Muscle of leg (tissue), 16 donors: ENCODE measurements at places on chromosomes 6 and 20.

DNA sequence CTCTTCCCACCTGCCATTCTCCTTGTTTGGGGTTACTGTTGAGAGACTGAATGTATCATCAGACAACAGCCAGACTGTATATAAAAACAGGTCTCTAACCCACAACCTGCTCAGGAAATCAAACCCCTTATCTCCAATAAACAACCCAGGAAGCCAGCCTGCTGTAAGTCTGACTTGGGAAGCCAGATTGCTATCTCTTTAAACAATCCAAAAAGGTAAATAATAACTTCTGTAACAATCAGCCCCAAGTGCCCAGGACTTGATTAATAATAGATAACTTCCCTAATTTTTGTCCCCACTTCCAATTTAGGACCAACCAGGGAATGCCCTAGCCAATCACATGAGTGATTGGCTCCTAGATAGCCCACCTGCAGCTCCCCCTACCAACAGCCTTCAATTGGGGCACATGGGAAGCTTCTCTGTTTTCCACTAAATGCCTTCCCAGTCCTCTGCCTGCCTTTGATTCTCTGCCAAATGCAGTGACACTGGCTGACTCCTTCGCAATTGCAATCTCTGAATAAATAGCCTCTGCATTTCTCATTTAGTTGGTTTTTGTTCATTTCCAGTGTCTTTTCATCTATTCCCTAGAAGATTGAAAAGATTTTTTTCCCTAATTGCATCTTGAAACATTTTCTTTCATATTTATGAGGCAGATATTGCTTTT lies 117.1 kb upstream of the TAB2 start:
- no peak overlapping the region for H3K4me3 ChIP-seq
- H3K4me1 ChIP-seq: no peaks in the 10 kb centered on the region
- DNase-seq: no peak
- H3K27ac ChIP-seq: no peak overlapping the region

GRCh38 chr6:166931426-166931970 lies 24.9 kb downstream of the RNASET2 start:
- H3K27me3 ChIP-seq: no peaks in the 10 kb centered on the region
- H3K4me3 ChIP-seq: no peak overlapping the region
- H3K27ac ChIP-seq: no peak overlapping the region
- DNase-seq: no peak
- no peaks in the 10 kb centered on the region for H3K36me3 ChIP-seq

DNA sequence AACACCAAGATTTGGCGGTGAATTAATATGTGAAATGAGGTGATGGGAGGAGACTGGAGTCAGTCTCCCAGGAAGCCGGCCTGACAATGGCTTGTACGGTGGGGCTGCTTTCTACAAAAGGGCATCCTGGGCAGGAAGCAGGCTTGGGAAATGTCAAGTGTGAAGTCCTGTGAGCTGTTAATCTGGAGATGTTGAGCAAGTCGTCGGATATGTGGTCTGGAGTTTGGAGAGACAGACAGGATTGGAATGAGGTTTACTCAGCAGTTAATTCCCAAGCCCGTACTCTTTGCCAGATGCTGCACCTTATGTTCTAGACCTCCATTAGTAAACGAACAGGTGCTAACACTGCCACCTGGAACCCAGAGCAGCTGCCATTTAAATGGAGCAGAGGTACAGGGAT lies 107.7 kb upstream of the FOXC1 start:
- H3K27me3 ChIP-seq: peaks cover 2% of the 10 kb centered on the region
- peaks cover 12% of the 10 kb centered on the region for H3K4me1 ChIP-seq

DNA sequence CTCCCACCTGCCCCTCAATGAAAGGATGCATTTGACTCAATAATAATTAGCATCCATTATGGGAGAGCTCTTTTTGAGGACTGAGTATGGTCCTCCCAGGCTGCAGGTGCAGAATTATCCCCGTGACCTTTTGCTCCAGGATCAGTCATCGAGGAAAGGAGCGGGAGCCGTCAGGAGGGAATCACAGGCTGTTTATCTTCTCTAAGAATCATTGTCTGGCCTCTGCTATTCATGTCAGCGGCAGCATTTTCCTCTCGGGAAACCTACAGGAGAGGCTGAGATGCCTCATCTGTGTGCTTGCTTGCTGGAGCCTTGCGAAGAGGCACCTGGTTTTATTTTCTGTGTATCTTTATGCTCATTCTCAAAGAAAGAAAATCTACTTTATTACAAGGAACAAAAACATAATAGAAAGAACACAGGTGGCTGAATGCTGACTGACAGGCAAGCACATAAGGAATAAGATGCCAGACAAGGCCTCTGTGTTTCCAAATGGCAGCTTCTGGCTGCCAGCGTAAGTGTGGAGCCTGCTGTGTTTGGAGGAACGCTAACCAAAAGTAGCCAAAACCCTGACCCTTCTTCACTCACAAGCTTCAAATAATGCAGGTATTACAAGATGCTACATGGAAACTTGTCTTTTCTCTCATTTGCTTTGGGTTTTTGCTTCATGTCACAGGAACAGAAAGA lies 539.1 kb upstream of the MARCKS start:
- no peaks in the 10 kb centered on the region for H3K36me3 ChIP-seq
- H3K4me1 ChIP-seq: peaks cover 12% of the 10 kb centered on the region
- no peak overlapping the region for H3K4me3 ChIP-seq
- no peaks in the 10 kb centered on the region for H3K27me3 ChIP-seq
- no peak overlapping the region for H3K27ac ChIP-seq
- DNase-seq: peak; percentile 25

GRCh38 chr6:2863901-2864300 lies 22.2 kb upstream of the SERPINB1 start:
- no peak overlapping the region for H3K4me3 ChIP-seq
- H3K36me3 ChIP-seq: no peaks in the 10 kb centered on the region
- H3K27me3 ChIP-seq: no peaks in the 10 kb centered on the region
- DNase-seq: no peak
- H3K27ac ChIP-seq: no peak overlapping the region

GRCh38 chr6:34056305-34057108 lies 89.4 kb downstream of the GRM4 start:
- peaks cover 13% of the 10 kb centered on the region for H3K4me1 ChIP-seq
- H3K4me3 ChIP-seq: no peak overlapping the region
- H3K27ac ChIP-seq: peak overlapping the region; percentile 69
- DNase-seq: peak; percentile 94
- no peaks in the 10 kb centered on the region for H3K36me3 ChIP-seq

DNA sequence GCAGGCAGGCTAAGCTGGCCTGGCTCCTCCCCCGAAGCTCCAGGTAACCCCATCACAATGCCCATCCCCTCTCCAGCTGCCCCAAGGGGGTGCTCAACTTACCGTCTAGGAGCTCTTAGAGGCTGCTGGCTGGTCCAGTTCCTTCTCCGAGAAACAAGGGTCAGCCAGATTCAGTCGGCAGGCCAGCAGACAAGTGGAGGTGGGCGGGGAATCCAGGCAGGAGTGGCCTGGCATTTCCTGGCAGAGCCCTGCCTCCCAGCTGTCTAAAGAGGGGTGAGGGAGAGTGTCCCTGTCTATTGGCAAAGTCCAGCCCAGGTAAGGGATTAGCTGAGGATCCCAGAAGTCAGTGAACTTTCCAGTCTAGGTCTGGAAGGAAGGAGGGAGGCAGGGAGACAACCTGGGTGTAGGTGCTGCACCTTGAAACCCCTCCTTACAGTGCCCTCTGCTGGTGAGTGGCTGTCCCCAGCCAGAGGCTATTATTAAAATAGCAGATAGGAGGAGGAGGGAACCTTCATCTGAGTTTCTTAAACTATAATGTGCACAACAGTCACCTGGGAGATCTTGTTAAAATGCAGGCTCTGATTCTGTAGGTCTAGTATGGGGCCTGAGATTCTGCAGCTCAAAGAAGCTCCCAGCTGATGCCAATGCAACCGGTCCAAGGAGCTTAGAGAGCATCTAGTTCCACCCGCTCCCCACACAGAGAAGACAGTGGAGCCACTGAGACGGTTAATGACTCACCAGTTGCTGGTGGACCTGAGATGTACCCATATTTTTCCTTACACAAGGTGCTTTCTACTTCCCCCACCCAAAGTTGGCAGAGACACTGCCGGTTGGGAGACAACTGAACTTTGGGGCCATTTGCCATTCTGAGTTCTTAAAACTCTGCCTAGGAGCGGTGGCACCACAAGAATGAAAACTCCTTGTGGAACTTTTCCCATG lies at the start of gene UNC5CL:
TSS of gene UNC5CL (minus strand) at position 162 of the 939 bp plus-strand sequence. CDS start 4,147 bp downstream, outside the sequence.
- H3K36me3 ChIP-seq: no peaks in the 10 kb centered on the region
- DNase-seq: no peak
- H3K27me3 ChIP-seq: no peaks in the 10 kb centered on the region

DNA sequence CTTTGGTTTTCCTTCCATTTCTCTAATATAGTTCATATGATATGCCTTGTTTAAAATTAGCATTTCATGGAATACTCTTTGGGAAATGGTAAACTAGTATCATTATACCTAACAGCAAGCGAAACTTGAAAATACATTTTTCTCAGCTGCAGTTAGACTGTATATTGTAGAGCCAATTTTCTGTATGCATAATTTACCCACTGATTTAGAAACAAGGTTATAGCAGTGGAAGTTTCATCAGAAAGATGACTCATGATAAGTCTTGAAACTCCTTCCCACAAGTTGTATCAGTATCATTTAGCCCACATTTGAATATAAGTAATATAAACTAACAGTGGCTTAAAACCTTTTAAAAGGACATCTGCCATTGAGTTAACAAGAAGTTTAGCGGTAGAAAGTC lies 164.8 kb upstream of the BMP5 start:
- H3K4me1 ChIP-seq: no peaks in the 10 kb centered on the region
- no peak overlapping the region for H3K4me3 ChIP-seq
- DNase-seq: no peak
- H3K36me3 ChIP-seq: no peaks in the 10 kb centered on the region
- peak overlapping the region; percentile 59 for H3K27ac ChIP-seq

DNA sequence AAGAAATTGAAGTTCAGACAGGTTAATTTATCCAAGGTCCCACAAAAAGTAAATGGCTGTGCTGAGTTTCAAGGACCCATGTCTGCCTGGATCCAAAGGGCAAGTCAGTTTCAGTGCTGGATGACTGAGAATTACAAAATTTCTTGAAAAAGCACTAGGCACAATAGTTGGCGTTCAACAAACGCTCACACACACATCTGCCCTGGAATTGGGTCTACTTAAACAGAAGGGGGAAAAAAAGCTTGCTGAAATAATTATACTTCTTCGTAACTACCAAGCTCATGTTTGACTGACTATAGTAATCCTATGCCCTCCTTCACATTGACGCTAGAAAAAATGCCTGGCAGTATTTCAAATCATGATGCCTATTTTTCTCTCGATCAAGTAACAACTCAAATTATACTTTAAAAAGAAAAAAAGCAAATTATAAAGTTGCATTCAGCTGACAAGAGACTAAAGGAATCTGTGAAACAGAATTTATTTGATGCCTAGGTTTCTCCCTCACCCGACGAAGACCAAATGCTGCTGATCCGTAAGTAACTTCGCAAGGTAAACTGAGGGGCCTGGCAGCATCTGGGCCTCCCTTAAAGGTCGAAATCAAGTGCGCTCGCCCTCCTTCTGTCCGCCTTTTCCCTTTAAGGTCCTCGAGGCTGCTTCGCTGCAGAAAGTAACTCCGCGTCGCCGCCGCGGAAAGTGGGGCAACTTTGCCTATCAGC lies 650 bp upstream of the CD2AP start:
- no peaks in the 10 kb centered on the region for H3K27me3 ChIP-seq
- peaks cover 2% of the 10 kb centered on the region for H3K4me1 ChIP-seq
- DNase-seq: peak; percentile 26
- H3K27ac ChIP-seq: peak overlapping the region; percentile 93
- H3K36me3 ChIP-seq: no peaks in the 10 kb centered on the region

GRCh38 chr20:61324906-61325305 lies 72.8 kb downstream of the CDH4 start:
- DNase-seq: no peak
- H3K4me3 ChIP-seq: no peak overlapping the region
- no peaks in the 10 kb centered on the region for H3K36me3 ChIP-seq
- H3K27me3 ChIP-seq: peaks cover 3% of the 10 kb centered on the region
- no peaks in the 10 kb centered on the region for H3K4me1 ChIP-seq

- no peak for DNase-seq
- no peak overlapping the region for H3K4me3 ChIP-seq
- no peaks in the 10 kb centered on the region for H3K27me3 ChIP-seq
- no peak overlapping the region for H3K27ac ChIP-seq
- no peaks in the 10 kb centered on the region for H3K4me1 ChIP-seq
Observed at GRCh38 chr6:67285770-67286495, 1349.1 kb upstream of the ADGRB3 start.

- H3K27ac ChIP-seq: no peak overlapping the region
- H3K4me3 ChIP-seq: no peak overlapping the region
- H3K4me1 ChIP-seq: no peaks in the 10 kb centered on the region
- no peak for DNase-seq
- no peaks in the 10 kb centered on the region for H3K36me3 ChIP-seq
- peaks cover 10% of the 10 kb centered on the region for H3K27me3 ChIP-seq
Observed at GRCh38 chr20:44334306-44334705, 2.5 kb upstream of the R3HDML start.

GRCh38 chr20:8368670-8369069 lies 236.6 kb downstream of the PLCB1 start:
- H3K4me1 ChIP-seq: no peaks in the 10 kb centered on the region
- no peaks in the 10 kb centered on the region for H3K27me3 ChIP-seq
- H3K36me3 ChIP-seq: no peaks in the 10 kb centered on the region
- H3K4me3 ChIP-seq: no peak overlapping the region
- no peak overlapping the region for H3K27ac ChIP-seq

GRCh38 chr6:101572627-101573026 lies 179.1 kb downstream of the GRIK2 start:
- no peaks in the 10 kb centered on the region for H3K4me1 ChIP-seq
- no peak overlapping the region for H3K27ac ChIP-seq
- H3K4me3 ChIP-seq: no peak overlapping the region
- no peak for DNase-seq
- no peaks in the 10 kb centered on the region for H3K36me3 ChIP-seq

- no peak overlapping the region for H3K4me3 ChIP-seq
- H3K27ac ChIP-seq: peak overlapping the region; percentile 4
- peaks cover 9% of the 10 kb centered on the region for H3K4me1 ChIP-seq
- no peaks in the 10 kb centered on the region for H3K27me3 ChIP-seq
Observed at GRCh38 chr6:36120539-36120938, 9.8 kb upstream of the MAPK13 start.

DNA sequence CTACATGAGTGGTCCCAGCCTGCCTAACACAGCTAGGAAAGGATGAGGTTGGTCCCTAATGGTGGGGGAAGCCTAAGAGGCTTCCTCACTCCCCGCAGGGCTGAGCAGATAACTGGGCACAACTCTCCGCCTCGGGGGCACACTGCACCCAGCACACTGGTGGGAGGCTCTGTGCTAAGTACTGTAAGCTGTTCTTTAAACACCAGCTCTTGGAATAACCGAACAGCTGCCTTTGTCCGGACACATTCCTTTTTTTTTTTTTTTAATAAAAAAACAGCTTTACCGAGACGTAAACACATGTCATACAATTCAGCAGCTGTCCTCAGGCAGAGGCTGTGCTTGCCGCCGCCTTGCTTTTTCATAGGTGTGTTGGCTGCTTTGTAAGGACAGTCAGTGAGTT lies 6.9 kb downstream of the PSMG4 start:
- peak; percentile 47 for DNase-seq
- H3K27me3 ChIP-seq: no peaks in the 10 kb centered on the region
- peaks cover 45% of the 10 kb centered on the region for H3K4me1 ChIP-seq
- peaks cover 45% of the 10 kb centered on the region for H3K36me3 ChIP-seq
- no peak overlapping the region for H3K4me3 ChIP-seq

- H3K27ac ChIP-seq: no peak overlapping the region
- H3K27me3 ChIP-seq: peaks cover 6% of the 10 kb centered on the region
- DNase-seq: no peak
- no peaks in the 10 kb centered on the region for H3K36me3 ChIP-seq
- H3K4me3 ChIP-seq: no peak overlapping the region
Observed at GRCh38 chr20:50328996-50329898, 138.6 kb downstream of the CEBPB start.

- no peak overlapping the region for H3K27ac ChIP-seq
- DNase-seq: no peak
- H3K4me3 ChIP-seq: no peak overlapping the region
- no peaks in the 10 kb centered on the region for H3K36me3 ChIP-seq
- no peaks in the 10 kb centered on the region for H3K27me3 ChIP-seq
Observed at GRCh38 chr6:42530296-42530695, 33.5 kb upstream of the UBR2 start.
